ENCODE measurements at places on chromosomes 12 and 14.
A peak's percentile ranks its signal among the peaks of the same experiment; 100 is the strongest.

GRCh38 chr14:23237772-23238594 is at the start of gene RNF212B:
Gene RNF212B (plus strand): TSS chr14:23237936. CDS start chr14:23240346, 2,410 bp downstream.
- DNase-seq: peak; percentile 78

DNA sequence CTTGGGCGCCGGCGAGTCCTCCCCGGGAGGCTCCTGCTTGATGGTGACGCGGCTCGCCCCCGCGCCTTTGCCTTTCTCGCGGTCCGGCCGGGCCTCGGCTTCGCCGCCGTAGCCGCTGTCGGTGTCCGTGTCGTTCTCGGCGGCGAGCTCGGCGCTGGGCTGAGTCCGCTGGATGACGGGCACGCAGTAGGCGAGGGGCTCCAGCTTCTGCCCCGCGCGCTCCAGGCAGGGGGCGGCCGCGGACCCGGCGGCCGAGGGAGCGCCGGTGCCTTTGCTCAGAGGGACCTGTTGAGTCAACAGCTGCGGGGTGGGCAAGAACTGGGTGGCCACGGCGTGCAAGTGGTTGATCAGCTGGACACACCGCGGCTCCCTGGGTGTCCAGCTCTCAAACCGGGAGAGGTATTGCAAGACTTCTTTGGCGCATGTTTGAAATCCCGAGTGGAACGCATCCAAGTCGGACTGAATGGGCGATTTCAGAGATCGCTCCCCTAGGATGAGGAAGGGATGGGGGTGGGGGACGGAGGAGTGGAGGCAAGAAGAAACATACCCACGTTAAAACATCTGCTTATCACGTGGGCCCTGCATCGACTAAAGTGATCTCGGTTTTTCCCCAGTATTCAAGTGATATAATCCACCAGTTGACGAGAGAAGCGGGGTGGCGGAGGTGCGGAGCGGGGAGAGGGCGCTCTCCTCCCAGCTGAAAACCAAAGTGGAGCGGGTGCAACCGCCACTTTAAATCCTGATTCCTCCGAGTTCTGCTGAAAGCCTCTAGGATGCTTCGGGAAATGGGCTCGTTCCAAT is 2.0 kb downstream of the BHLHE41 start:
- no peak for DNase-seq

- DNase-seq: no peak
These were observed 612 bp upstream of the RBM23 start for GRCh38 chr14:22919601-22919921.

DNA sequence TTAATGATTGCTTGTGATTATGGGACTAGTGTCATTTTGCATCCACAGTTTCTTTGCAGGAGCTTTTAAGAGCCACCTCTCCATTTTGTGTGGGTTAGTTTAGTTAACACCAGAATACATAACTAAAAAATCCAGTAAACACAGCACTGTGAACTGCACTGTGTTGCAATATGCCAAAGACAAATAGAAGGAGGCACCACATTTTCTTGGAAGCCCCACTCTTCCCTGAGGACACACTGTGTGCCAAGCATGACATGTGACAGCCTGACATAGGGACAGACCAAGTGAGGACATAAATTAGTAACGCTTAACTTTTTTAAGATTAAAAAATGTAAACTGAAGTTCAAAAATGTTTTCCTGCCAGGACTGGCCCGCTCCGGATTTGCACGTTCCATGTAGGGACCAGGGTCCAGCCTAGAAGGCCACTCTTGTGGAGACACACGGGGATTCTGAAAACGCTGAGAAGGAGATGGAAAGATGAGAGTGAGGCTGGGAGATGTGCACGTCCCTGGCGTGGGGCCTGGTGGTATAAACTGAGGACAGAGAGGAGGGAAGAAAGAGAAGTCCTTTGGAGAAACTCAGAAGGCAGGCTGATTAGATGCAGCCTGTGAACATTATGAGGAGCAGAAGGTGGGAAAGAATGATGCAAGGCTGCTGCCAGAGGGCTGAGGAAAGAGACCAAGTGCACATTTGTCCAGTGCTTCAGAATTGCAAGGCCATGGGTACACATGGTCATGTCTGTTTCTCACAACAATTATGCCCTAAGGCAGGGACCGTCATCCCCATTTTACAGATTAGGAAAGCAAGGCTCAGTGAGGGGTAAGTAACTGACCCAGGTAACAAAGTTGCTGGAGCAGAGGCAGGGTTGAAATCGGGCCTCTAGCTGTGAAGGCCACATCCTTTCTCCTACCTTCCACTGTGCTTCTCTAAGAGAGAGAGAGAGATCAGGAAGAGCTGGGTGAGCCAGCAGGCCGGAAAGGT is 45.1 kb downstream of the ISCA2 start:
- no peak for DNase-seq

DNA sequence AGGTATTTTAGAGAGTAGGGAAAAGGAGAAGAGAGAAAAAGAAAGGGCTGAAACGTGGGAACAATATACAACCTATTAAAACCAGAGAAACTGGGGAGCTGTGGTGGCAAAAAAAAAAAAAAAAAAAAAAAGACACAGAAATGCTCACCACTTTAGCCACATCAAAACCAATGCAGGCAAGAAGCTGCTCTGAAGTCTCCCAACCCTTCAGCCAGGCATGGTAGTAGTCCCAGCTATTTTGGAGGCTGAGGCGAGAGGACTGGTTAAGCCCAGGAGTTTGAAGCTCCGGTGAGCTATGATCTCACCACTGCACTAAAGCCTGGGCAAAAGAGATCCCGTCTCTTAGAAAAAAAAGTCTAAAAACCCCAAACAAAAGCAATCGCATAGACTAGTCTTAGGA is 33.2 kb downstream of the DENND5B start:
- no peak for DNase-seq

- DNase-seq: no peak
These were observed 81.4 kb downstream of the NTN4 start for GRCh38 chr12:95709152-95709551.

- no peak for DNase-seq
These were observed 18.9 kb upstream of the FIGNL2 start for GRCh38 chr12:51867371-51867770.

DNA sequence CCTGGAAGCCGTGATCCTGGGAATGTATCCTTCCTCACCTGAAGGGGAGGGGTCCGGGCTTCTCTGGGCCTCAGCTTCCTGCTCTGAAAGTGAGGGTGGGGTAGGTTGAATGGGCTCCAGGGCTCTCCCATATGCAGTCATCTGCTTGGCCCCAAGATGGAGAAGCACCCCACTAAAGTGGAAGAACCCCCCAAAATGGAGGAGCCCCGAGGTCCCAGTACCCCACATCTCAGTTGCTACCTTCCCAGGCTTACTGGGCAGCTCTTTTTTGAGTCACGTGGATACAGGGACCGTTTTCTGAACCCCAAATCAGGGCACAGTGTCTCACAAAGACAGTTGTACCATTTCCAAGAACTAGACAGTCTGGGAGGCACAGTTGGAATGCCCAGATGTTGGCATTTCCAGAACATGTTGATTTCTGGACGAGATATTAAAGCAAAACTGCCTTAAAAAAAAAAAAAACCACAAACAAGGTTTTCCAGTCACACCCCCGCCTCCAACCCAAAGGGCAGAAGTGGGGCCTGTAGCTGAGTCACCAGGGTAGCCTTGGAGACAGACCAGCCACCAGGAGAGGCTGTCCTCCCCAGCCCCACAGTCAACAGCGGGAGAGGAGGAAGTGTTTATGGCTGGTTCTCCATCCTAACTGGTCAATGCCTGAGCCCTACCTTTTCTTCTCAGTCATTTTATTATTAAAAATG is 12.1 kb downstream of the VASH1 start:
- DNase-seq: no peak

DNA sequence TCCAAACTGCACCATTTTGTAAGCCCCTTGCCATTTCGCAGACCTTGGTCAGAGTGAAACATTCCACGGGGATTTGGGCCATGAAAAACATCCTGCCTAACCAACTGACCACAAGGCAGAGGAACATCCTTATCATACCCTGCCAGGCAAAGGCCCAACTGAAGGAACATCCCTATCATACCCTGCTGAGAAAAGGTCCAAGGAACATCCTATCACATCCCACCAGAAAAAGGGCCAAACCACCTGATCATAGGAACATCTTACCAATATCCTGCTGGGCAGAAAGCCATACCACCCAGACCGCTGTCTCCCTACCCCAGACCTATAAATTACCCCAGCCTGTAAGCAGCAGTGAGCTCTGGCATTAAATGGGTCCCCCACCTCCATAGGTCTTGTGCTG is 19.4 kb upstream of the LRRC9 start:
- no peak for DNase-seq

- DNase-seq: no peak
These were observed 4.9 kb downstream of the KRT73 start for GRCh38 chr12:52613384-52614030.

- no peak for DNase-seq
These were observed 61.7 kb downstream of the PPP1R36 start for GRCh38 chr14:64611358-64612020.

GRCh38 chr12:123744836-123745235 is 17.3 kb upstream of the DNAH10 start:
- no peak for DNase-seq

DNA sequence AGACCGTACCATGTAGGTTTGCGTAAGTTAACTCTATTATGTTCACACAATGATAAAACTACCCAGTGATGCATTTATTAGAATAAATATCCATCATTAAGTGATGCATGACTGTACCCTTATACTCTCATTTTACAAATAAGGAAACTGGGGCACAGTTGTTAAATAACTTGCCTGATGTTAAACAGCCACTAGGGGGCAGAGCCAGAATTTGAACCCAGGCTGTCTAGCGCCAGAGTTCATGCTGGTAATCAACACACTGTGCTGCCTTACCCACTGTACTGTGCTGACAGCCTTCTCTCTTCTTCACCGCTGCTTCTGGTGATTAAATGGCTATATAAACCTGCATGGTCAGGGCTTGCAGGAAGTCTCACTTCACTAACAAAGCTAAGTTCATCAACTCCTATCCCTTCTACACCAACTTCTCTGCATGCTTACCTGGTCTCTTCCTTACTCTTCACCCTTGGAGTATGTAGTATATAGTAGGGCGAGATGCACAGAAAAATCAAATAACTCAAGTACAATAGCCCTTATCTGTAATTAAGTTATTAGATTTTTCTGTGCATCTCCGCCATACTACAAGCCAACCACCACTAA is 43.6 kb upstream of the APPL2 start:
- DNase-seq: no peak

DNA sequence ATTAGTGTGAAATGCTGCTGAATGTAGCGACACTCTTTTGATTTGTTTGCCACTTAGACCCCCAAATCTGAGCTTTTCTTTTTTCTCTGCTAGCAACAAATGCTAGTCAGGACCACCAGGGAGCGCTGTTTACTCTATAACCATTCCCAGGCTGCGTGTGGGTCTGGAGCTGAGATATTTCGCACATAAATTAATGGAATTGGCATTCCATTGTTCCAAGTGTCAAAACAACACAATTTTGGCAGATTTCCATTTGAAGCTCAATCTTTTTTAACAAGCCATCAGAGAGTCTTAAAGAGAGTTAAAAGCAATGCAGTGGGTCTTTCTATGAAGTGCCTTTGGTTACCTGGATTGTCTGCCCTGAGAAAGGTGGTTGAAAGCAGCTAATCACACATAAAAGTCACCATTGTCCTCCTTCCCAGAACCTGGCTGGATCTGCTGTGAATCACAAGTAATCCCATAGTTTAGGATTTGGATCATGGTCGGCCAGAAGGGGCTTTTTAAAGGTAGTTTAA is 7.4 kb upstream of the TMEM132C start:
- no peak for DNase-seq

- no peak for DNase-seq
These were observed 13.4 kb downstream of the GRIP1 start for GRCh38 chr12:66665435-66665985.

DNA sequence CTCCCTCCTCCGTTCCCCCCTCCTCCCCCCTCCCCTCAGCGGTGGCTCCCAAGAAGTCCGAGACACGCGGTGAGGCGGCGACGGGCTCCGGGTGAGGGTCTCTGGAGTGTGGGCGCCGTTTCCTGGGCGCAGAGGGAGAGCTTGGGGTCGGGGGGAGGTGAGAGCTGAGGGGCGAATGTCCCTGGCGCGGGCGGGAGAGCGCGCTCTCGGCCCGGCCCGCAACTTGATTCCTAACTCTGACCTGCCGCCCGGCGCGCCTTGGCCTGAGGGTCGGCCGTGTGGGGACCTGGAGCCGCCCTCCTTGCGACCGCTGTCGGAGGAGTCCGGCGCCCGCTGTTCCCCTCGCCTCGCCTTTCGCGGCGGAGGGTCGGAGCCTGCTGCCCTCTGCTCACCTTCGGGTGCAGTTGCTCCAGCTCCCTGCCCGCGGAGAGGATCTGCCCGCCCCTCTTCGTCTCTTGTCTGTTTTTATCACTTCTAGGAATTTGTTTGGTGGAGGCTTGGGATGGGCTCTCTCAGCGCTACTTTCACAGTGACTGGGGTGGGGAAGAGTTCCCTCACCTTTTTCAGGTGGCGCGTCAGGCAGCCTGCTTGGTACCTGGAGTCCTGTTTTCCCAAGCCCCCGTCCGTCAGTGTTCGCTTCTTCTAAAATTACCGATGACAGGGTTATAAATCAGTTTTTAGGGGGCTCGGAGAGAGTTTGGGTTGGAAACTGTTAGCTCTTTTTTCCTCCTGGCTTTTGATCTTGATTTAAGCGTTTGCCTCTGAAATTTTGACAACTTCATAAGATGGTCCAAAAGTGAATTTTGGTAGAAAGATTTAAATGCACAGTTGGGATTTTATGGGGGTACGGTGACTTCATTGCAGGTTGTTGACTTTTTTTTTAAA is 495 bp downstream of the ADIPOR2 start:
- DNase-seq: no peak

- no peak for DNase-seq
These were observed 2.3 kb downstream of the ARHGEF25 start for GRCh38 chr12:57613427-57614109.

DNA sequence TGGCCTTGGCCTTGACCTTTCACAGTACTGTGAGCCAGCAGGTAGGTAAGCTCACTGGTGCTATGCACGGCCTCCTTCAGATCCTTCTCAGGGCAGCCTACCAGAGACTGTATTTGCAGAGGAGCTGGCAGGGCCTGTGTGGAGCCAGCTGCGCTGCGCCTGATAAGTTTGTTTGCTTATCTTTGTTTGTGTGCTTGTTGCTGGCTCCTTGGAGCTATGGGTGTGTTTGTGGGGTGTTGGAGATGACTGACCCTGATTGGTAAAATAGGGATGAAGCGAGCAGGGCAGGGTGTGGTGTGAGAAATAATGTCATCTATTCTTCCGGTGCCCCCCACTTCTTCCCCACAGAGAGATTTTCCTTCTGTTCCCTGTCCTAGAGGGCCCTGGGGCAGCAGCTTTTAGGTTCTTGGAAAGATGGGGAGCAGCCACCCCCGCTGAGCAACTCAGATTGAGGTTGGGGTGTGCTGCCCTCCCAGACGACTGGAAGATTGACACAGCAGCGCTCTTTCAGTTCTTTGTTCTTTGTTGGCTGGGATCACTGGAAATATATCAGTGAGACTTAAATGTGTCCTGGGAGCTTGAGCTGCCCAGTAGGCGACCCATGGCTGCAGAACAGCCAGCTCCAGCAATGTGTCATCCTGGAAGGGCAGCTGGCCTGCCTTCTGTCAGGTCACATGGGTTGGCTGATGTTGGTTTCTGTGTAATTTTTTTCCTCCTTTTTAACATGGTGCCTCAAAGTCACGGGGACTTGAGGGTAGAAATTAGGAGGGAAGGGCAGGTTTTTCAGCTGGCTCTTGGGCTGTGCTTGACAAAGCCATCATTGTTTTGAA is 19.6 kb downstream of the MLXIP start:
- DNase-seq: no peak

Data from GM19239 (cell line).